ENCODE measurements at places on chromosomes 3 and 15.

DNA sequence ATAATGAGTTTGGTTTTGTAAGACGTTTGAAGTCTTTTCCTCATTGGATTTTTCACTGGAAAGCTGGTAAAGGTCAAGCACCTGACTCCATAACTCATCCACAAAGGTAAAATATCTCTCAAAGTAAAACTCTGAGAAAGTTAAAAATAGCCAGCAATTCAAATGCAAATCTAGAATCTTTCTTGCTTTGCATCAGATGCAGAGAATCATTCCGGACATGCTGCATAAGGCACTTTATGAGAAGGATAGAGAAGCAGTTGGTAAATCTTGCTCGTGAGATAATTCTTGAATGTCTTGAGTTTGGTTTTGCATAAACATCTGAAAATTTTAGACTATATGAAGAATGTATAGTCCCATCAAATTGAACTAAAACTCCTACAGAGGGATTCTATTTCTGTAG, 9.1 kb downstream of the KCNMB2 start:
- no peak overlapping the region for H3K4me3 ChIP-seq
- no peak overlapping the region for H3K27ac ChIP-seq
- H3K27me3 ChIP-seq: no peaks in the 10 kb centered on the region
- DNase-seq: no peak

- no peak overlapping the region for H3K4me3 ChIP-seq
- no peaks in the 10 kb centered on the region for H3K36me3 ChIP-seq
- H3K27ac ChIP-seq: no peak overlapping the region
- H3K27me3 ChIP-seq: no peaks in the 10 kb centered on the region
- H3K4me1 ChIP-seq: no peaks in the 10 kb centered on the region
- DNase-seq: no peak
These were observed 15.9 kb downstream of the CD200R1 start for GRCh38 chr3:112958811-112959560.

DNA sequence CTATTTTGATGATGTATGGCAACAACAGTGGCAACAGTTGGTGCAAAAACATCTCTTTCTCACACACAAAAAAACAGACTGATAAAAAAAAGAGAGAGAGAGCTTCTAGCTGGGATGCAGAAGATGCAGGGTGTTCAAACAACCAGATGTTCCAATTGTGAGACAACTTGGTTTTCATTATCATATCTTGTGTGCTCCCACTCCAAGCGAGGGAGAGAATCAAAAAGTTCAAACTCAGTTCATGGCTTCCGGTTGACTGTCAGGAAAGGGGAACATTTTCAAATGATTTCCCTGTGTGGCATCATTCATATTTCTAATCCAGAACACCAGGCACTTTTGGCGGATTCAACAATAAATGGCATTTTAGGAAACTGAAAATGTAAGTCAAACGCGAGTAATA, 72.1 kb downstream of the RSL24D1 start:
- no peak overlapping the region for H3K4me3 ChIP-seq
- H3K36me3 ChIP-seq: no peaks in the 10 kb centered on the region
- H3K4me1 ChIP-seq: no peaks in the 10 kb centered on the region
- no peaks in the 10 kb centered on the region for H3K27me3 ChIP-seq
- no peak for DNase-seq
- no peak overlapping the region for H3K27ac ChIP-seq

DNA sequence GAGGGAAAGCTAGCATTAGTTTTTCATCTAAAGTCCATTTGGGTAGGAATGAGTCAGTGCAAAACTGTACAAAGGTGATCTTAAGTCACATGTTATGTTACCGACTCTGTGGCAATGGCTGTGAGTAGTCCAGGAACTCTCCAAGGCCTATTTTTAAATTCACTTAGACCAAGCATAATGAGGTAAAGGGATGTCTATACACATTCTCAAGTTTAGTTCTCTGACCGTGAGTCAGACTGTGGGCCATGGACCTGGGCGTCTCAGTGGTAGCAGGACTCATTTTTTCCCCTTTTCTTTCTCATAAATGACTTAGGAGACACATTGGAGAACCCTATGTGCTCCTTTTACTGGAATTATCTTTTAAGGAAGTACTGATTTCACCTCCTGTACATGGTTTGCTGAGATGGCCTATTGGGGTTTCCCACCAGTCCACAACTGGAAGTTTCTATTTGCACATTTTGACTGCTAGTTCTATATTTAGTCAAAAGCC, 488.7 kb upstream of the TPRG1 start:
- H3K36me3 ChIP-seq: no peaks in the 10 kb centered on the region
- H3K4me1 ChIP-seq: peaks cover 13% of the 10 kb centered on the region
- no peak overlapping the region for H3K4me3 ChIP-seq
- H3K27me3 ChIP-seq: no peaks in the 10 kb centered on the region

DNA sequence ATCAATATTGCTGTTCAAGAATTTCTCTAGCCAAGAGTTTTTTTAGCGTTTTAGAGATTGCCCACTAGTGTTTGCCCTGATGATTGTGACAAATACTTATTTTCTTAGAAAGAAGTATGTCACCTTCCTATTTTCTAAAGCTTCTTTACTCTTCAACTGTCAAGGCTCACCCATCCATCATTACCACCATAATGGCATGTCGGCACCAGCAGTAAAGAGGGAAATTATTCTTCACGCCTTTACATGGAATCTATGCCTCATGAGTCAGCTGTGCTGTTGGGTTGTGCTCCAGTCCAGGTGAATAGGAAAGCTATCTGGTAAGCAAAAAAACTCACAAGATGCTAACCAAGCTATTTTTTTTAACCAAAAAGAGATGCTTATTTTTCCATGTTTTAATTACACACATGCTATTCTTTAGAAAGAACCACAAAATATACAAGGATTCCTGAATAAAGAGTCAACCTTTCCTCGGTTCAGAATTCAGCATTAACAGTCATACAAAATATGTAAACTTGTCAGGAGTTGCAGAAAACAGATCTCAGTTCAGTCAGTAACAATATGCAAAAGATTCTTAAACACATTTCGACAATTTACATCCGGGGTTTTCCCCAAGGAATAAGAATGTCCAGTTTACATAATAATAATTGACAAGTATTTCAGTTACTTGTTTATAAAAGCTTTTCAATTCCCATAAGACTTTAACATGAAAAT, 128.0 kb downstream of the ATP8B4 start:
- H3K4me1 ChIP-seq: no peaks in the 10 kb centered on the region
- no peaks in the 10 kb centered on the region for H3K27me3 ChIP-seq
- H3K4me3 ChIP-seq: no peak overlapping the region
- H3K36me3 ChIP-seq: no peaks in the 10 kb centered on the region

DNA sequence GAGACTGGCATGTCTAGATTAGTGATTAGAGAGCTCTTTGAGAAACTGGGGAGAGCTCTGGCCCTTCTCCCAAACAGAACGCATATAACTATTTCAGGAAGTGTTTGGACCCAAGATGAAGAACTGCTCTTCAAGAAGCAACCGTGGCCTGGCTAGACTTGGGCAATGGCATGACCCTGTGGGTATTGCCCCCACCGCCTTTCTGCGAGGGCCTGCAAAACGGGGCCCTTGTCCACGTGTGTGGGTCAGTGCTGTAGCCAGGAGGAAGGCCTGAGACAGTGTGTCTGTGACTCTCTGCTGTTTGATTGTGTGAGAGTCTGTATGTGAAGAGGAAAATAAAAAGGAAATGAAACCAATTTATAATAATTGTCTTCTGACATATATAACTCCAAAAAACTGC, 42.5 kb downstream of the EEFSEC start:
- no peaks in the 10 kb centered on the region for H3K4me1 ChIP-seq
- H3K27me3 ChIP-seq: no peaks in the 10 kb centered on the region
- no peaks in the 10 kb centered on the region for H3K36me3 ChIP-seq
- no peak overlapping the region for H3K4me3 ChIP-seq
- no peak for DNase-seq

DNA sequence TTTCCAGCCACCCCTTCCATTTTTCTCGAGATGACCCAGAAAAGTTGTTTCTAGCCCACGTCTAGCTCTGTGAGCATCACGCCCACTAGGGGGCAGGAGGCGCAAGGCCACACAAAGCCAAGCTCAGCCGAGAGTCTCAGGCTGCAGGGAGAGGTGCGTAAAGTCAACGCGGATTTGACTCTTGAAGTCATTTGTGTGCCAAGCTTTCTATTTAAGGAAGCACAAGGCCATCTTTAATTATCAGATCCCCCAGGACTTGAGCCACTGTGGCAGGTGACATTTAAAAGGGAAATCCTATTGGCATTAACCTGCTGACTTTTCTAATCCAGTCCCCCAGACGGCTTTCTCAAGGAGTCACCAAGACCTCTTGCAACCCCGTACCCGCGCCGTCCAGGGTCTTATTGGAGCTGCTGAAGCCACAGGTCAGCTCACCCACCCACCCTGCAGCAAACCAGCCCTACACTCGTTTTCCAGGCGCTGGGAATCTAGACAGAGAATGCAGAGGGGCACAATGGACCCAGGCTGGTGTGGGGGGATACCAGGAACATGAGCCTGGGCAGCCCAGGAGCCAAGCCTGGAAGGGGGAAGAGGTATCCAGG, 62.1 kb downstream of the CAPN7 start:
- H3K36me3 ChIP-seq: no peaks in the 10 kb centered on the region
- peak; percentile 78 for DNase-seq
- no peak overlapping the region for H3K27ac ChIP-seq
- H3K27me3 ChIP-seq: no peaks in the 10 kb centered on the region
- no peaks in the 10 kb centered on the region for H3K4me1 ChIP-seq

GRCh38 chr15:50911621-50912020, 3.1 kb downstream of the AP4E1 start:
- H3K4me1 ChIP-seq: peaks cover 8% of the 10 kb centered on the region
- no peak overlapping the region for H3K4me3 ChIP-seq
- H3K27me3 ChIP-seq: no peaks in the 10 kb centered on the region
- no peak overlapping the region for H3K27ac ChIP-seq
- H3K36me3 ChIP-seq: peaks cover 18% of the 10 kb centered on the region

DNA sequence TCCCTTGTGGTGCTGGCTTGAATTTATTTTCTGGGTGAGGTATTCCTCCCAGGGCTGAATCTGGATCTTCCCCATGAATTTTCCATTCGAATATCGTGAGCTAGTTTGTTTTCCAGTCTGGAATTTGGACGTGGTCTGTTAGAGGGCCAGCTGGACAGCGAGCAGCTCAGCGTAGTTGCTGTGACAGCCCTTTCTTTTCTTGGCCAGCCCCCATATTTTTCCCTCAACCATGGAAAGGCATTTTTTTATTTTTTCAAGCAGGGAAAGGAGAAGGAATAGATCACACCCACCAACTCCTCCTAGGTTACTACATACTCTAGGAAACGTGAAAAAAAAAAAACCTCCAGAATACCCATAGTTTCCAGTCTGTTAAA, 152.0 kb downstream of the KLHL25 start:
- peaks cover 27% of the 10 kb centered on the region for H3K36me3 ChIP-seq
- no peak overlapping the region for H3K4me3 ChIP-seq
- no peaks in the 10 kb centered on the region for H3K4me1 ChIP-seq
- DNase-seq: no peak
- H3K27ac ChIP-seq: peak overlapping the region; percentile 46

DNA sequence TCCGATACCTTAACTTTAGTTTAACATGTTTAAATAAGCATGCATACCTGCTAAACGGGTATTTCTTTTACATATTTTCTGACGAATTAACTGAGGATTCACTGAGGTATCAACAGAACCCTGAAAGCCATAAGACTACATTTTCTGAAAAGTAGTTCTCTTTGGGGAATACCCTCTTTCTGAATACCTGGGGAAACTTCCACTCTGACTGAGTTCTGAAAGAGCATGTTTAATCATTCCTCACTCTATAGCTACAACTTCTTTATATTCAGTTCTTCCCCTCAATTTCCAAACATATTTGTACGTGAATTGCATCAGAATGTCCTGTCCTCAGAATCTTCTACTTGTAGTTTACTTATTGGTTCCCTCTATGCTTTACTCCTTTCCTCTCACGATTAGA, 403.0 kb downstream of the ROBO1 start:
- no peak overlapping the region for H3K27ac ChIP-seq
- H3K4me3 ChIP-seq: no peak overlapping the region
- no peaks in the 10 kb centered on the region for H3K4me1 ChIP-seq
- H3K36me3 ChIP-seq: no peaks in the 10 kb centered on the region
